CD4-positive, alpha-beta T cell treated with Interleukin-6 at 100 ng/mL for 8 hours (primary cell): ENCODE measurements at places on chromosomes 7 and 10.

DNA sequence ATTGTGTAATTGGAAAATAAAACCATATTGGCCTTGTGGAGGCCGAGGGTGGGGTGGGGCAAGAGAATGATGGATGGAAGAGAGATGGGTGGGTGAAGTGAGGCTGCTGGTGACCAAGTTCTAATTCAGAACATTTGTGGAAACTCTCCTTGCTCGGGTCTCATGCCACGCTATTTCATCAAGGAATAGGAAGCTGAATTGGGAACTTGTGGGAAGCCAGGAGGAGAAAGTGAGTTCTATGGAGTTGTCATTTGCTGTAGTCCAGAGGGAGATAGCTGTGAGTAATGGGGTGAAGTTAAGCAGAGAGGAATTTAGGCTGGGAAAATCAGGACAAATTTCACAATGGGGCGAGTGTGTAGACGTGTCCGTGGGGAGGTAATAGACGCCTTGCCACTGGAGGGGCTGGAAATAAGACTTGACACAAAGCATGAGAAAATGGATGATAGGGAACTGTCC is 339.2 kb downstream of the LRMDA start:
- no peak for DNase-seq

- DNase-seq: no peak
Observed at GRCh38 chr7:25569765-25570164, 341.5 kb upstream of the NPVF start.

DNA sequence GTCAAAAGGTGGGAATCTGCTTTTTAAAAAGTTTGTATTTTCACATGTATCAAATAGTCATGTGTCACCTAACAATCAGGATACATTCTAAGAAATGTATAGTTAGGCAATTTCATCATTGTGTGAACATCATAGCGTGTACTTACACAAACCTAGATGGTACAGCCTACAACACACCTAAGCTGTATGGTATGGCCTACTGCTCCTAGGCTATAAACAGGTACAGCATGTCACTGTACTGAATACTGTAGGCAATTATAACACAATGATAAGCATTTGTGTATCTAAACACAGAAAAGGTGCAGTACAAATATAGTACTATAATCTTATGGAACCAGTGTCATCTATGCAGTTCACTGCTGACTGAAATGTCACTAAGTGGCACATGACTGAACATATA is 17.8 kb downstream of the COA1 start:
- DNase-seq: no peak

- DNase-seq: no peak
Observed at GRCh38 chr10:76399226-76399625, 967.8 kb downstream of the LRMDA start.

DNA sequence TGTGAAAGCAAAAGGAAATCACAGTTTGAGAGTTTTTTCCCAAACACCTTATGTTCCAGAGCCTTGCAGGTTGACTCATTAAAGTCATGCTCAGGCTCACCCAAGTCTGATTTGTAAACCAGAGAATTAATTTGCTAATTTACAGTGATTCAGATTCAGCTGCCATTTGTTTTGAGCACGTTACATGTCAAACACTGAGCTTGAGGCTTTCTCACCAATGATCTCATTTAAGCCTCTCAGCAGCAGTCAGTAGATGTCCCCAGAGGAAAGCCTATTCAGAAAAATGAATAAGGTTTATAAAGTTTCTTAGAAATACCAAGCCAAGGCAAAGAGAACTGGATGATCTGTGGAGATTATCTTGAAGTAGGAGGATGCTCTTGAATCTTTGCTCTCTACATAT is 420.4 kb downstream of the HTR7 start:
- no peak for DNase-seq

DNA sequence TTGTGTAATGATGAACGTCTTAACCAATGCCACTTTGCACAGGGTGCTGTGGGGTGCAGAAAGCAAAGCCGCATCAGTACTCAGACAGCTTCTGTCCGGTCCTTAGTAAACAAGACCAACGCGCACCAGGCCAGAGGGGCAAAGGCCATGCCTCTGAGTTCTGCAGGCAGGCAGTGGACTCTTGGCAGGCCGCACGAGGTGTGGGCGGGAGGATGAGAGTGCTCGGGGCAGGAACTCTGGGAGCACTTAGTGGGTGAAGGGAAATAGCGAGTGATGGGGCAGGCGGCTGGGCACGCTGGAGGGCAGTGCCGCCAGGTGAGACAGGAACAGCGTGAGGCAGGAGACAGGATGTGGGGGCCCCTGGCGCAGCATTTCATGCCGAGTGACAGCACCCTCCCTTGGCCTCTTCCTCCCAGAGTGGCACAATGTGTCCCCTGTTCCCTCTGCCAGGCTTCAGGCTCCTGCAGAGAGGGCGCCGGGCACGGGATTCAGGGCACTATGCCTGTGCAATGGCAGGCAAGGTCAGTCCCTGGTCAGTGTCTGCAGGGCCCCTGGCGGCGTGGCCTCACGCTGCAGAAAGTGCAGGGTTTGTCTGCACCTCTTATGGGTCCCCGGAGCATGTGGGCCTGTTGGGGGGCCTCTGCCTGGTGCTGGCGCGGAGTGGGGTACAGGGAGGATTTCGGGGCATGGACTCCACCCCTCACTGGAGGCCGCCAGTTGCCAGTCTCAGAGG is 60.4 kb downstream of the VIPR2 start:
- no peak for DNase-seq

DNA sequence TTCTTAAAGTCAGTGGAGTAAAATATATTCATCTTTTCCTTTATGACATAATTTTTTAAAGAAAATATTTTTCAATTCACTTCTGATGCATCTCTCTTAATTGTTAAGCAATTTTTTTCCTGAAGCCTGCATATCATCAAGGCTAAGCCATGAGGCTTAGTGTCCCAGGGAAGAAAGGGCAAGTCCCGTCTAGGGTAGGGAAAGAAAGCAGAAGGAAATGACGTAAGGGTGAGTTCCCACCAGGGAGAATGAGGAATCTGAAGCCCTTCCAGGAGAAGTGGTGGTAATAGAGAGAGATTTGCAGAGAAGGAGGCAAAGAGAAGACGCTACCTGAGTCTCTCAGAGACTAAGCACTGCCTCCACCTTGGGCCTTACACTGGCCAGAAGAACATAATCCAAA is 96.8 kb upstream of the NFE2L3 start:
- DNase-seq: no peak

DNA sequence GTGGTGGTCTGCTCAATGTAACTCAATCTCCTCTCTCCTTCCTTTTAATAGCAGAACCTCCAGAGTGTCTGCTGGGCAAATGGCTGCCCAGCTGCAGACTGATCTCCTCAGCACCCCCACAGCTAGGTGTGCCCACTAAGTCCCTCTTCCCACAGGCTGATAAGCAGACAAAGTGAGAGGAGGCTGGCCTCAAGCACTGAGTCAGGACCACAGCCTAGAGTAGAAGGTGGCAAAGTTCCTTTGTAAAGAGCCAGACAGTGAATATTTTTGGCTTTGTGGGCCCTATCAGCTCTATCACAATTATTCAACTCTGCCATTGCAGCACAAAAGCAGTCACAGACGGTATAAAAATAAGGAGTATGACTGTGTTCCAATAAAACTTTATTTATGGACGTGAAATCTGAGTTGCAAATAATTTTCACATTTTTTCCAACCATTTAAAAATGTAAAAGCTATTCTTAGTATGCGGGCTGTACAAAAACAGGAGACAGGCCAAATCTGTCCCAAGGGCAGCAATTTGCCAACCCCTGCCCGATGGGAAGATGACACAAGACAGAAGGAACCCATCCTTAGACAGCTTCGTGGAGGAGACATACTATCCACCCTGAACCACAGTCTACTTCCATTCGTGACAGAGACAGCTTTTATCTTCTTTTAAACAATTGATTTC is 23.4 kb downstream of the JAZF1 start:
- DNase-seq: no peak

DNA sequence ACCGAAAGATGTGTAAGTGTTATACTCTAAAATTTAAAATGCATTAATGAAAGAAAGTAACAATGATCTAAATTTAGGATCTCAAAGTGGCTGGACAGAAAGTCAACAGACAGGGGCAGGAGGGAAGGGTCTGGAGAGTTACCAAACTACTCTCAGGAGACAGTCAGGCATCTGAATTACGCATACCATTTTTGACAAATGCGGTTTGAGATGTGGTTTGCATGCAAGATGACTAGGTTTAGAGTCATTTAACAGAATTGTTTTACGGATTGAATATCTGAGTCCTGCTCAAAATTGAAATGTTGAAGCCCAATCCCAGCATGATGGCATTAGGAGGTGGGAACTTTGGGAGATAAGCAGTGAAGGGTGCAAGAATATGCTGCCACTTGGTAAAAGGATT is 314.1 kb downstream of the WDR11 start:
- DNase-seq: no peak

DNA sequence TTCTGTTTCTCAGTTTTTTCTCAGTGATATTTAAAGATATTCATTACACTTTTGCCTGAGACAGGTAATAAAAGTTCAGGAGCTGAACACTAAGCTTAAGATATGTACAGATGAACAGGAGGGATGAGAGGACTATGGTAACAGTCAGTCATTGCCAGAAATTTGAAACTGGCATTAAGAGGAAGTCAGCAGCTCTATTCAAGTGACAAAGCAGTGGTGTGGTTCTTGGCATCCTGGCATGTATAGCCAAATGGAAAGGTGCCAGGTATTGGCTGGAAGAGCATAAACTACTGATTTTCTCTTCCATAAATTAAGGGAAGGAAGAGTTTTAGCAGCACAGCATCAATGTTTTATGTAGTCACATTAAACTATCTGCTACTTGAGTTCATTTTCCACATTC is 22.7 kb downstream of the HOXA1 start:
- no peak for DNase-seq

GRCh38 chr10:9848278-9848677 is 1169.4 kb upstream of the CELF2 start:
- no peak for DNase-seq

DNA sequence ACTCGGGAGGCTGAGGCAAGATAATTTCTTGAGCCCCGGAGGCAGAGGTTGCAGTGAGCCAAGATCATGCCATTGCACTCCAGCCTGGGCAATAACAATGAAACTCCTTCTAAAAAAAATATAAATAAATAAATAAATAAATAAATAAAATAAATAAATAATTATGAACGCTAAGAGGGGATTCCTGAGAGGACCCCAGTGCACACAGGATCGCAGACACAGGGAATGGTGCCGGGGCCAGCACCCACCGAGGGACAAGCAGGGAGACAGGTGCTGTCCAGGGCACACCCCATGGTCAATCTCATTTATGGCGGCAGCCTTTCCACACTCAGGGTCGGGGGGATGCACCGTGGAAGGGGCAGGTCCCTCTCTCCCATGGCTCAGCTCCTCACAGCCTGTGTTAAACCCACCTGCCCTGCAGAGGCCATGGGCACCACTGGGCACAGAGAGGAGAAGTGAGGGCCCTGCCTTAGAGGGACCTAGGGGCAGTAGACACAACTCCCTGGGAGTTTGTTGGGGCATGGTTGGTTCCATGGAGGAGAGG is 2.2 kb upstream of the RAMP3 start:
- DNase-seq: no peak

GRCh38 chr7:79176859-79177477 is 276.5 kb downstream of the MAGI2 start:
- DNase-seq: no peak

DNA sequence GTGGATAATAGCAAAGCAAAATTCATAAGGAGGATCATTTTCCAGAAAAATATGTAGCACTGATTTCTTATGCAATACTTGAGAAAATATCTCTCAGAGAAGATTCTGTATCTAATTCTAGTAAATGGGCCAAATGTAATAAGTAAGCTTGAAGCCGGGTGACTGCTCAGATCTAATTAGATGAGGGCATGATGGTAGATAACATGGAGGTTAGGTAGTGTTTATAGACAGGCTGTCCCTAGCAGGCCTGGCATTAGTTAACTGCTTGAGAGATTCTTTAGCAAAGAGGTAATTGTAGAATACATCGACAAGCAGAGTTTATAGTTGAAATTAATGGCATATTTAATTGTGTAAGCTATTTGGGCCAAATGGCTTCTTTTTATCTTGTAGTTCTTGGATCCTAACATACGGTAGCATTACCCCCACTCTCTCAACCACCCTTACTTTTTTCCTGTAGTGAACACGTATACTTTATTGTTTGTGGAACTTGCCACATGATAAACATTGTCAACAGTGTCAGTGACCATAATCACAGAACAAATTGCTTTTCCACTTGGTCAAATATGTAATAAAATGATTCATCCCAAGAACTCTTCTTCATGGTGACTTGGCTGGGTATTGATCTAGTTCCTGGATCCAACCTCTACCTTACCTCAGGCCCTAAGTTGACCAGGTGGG is 343.1 kb downstream of the BBS9 start:
- DNase-seq: no peak

DNA sequence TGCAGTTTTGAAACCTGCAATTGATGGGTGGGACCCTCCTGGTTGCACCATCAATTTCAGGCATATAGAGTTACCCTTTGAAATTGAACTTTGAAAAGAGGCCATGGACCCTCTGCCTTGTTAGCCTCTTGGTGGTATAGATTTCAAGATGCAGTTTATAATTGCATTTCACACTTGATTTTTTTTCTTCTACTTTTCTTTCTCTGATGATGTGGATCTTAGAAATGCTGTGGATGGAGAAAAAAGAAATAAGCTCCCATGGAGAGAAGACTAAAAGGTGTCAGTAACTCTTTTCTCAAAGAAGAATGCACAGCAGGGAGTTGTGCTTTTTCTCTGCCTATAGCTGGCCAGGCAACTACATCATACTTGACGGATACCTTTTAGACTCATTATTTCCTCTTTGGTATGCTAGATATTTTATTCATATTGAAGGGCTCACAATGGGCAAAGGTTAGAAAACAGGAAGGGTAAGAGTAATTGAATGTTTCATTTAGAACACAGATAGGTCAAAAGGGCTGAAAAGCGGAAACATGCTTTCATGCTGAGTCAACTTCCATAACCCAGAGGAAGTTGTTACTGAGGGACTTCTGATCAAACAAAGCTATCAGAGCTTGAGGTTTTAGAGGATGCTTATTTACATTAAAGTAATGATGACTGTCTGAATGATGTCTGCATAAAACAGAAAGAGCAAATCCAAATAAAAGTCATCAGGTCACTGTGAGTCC is 773.2 kb upstream of the LRRN3 start:
- DNase-seq: no peak

DNA sequence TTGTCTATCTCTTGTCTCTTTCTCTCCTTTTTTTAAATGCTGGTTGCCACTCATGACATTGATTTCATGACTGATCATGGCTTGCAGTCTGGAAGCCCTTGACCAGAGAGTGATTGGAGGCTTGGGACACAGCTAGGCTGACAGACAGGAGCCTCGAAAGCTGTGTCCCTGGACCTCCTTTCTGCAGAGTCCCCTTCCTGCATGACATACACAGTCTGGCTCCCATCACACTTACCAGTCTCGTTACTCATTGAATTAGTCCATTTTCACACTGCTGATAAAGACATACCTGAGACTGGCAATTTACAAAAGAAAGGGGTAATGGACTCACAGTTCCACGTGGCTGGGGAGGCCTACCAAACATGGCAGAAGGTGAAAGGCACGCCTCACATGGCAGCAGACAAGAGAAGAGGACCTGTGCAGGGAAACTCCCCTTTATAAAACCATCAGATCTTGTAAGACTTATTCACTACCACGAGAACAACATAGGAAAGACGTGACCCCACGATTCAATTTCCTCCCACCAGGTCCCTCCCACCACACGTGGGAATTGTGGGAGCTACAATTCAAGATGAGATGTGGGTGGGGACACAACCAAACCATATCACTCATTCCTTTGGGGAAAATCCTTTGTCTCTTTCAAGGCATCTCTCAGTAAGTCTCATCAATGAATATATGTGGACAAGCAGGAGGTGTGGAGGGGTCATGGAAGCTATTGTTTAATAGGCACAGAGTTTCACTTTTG is 102.3 kb downstream of the TBXAS1 start:
- DNase-seq: no peak
